ENCODE measurements at places on chromosomes 12 and 14. TPM values are rescaled to one million over a fixed set of nuclear protein-coding genes. Genes with fewer than 3 reads are reported as not detected.

The GALNT9 gene
- total RNA-seq = 4.1 TPM

The INHBC gene
- total RNA-seq = not detected

The SOAT2 gene
- total RNA-seq = 0.10 TPM

The ADAM21 gene
- not detected for total RNA-seq

The AQP6 gene
- not detected for total RNA-seq

The BBS10 gene
- 5.2 TPM for total RNA-seq

The NFE2 gene
- 0.10 TPM for total RNA-seq

The WASHC3 gene
- 31.7 TPM for total RNA-seq

The ARMH4 gene
- 0.46 TPM for total RNA-seq

The GPR132 gene
- 0.60 TPM for total RNA-seq

The TOMM20L gene
- total RNA-seq = not detected

The RASAL1 gene
- total RNA-seq = 0.46 TPM

The TGM1 gene
- total RNA-seq = 0.99 TPM

The HVCN1 gene
- 0.86 TPM for total RNA-seq

The KLRD1 gene
- not detected for total RNA-seq

The OTUB2 gene
- 3.0 TPM for total RNA-seq

The KRT82 gene
- total RNA-seq = not detected

The GNS gene
- 55.7 TPM for total RNA-seq

The FAM181A gene
- not detected for total RNA-seq

The CEP128 gene
- total RNA-seq = 4.4 TPM

The NKX2-1 gene
- 0.10 TPM for total RNA-seq

The TAS2R7 gene
- not detected for total RNA-seq

The CFAP251 gene
- 0.95 TPM for total RNA-seq

The TTC8 gene
- 35.7 TPM for total RNA-seq

The ARHGAP9 gene
- total RNA-seq = 0.17 TPM

The GPRC5D gene
- not detected for total RNA-seq

The ARHGDIB gene
- total RNA-seq = 0.79 TPM

The SRSF5 gene
- total RNA-seq = 252 TPM

The SLC4A8 gene
- total RNA-seq = 1.5 TPM

The TAS2R30 gene
- total RNA-seq = 0.06 TPM

The LMNTD1 gene
- total RNA-seq = not detected

The DTX3 gene
- 16.2 TPM for total RNA-seq

The RIPK3 gene
- total RNA-seq = not detected

The ZFHX2 gene
- total RNA-seq = 0.82 TPM

The LAG3 gene
- total RNA-seq = 1.9 TPM

The RNASE7 gene
- total RNA-seq = 0.07 TPM

The ADAMTS20 gene
- total RNA-seq = not detected

The TMEM229B gene
- 0.21 TPM for total RNA-seq

The IRAK3 gene
- total RNA-seq = 1.3 TPM

The PMEL gene
- 1.0 TPM for total RNA-seq

The PTCSC3 gene
- total RNA-seq = not detected

The TTC6 gene
- 0.29 TPM for total RNA-seq

The COL2A1 gene
- total RNA-seq = 0.12 TPM

The CCDC38 gene
- 0.07 TPM for total RNA-seq

The GMPR2 gene
- total RNA-seq = 59.0 TPM

The MOAP1 gene
- total RNA-seq = 11.5 TPM

The LRP1-AS gene
- total RNA-seq = not detected

The TAS2R13 gene
- total RNA-seq = not detected

The ADAM20 gene
- total RNA-seq = not detected

The DIO2 gene
- 1.9 TPM for total RNA-seq

The PPP1R1A gene
- total RNA-seq = 0.33 TPM

The TMTC1 gene
- total RNA-seq = 0.03 TPM

The TRHDE gene
- total RNA-seq = 0.18 TPM

The YEATS4 gene
- total RNA-seq = 64.1 TPM

The SETD1B gene
- 11.8 TPM for total RNA-seq

The VRTN gene
- total RNA-seq = 0.03 TPM

The IL26 gene
- not detected for total RNA-seq

The SNRPF gene
- total RNA-seq = 117 TPM

The KCNMB4 gene
- total RNA-seq = 0.16 TPM
